GM10248 (cell line): ENCODE measurements at places on chromosomes 5 and 9.

GRCh38 chr9:37575921-37576721, at the start of gene FBXO10:
Gene FBXO10 (minus strand): TSS chr9:37576380. CDS start chr9:37541768, 34,612 bp downstream.
- peak; percentile 84 for DNase-seq

GRCh38 chr5:96703384-96703920, 41.3 kb downstream of the CAST start:
- peak; percentile 60 for DNase-seq

GRCh38 chr5:15606197-15606596, 106.2 kb downstream of the FBXL7 start:
- DNase-seq: no peak

DNA sequence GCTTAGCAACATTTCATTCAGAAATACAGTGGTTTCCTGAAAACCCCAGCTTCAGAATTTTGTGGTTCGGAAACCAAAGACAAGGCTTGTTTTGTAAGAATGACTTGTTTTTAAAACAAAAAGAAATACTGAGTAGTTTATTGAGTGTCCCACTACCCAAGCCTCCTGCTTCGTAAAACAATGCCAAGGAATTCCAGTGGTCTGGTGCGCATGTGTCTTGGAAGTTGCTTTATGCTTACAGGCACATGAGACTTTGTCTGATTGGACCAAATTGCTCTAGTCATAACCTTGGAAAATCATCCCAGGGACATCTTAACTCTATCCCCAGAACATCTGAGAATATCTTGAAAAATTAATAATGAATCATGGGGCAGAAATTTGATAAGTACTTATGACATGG, 77.1 kb upstream of the FST start:
- no peak for DNase-seq

GRCh38 chr5:151005950-151006576, 14.3 kb upstream of the GPX3 start:
- DNase-seq: no peak

DNA sequence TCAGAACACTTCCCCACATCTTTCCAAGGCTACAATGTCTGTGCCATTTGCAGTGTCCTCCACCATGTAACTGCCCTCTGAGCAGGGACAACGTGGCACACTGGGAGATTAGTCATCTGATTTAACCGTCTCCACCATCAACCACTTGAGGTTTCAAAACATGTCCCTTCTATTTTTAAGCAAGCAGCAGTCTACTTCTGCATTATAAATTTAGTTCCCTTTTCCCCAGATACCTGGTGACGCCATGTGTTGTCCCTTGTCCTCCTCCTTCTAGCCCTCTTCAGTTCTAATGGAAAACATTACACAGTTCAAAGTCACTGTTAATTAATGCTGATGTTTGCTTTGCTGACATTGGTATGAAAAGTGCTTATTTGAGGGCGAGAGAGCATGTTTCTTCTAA, 52.8 kb downstream of the ATP10B start:
- DNase-seq: peak; percentile 18

DNA sequence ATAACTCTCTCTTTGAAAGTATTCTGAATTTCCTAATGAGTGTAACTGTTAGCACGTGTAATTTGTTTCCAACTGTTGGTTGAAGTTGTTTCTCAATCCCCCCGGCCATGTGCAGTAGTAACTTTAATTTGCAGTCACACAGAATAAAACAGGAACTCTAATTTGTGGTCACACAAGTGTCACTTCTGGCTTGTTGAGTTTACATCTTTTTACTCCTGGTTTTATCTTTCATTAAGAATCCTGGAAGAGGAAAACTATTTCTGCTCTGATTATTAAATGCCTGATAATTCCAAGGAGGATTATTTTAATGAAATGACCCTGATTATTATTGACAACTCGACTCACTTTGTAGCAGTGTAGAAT, 1.2 kb downstream of the SCAMP1 start:
- no peak for DNase-seq

GRCh38 chr9:7443541-7443940, 356.0 kb downstream of the DMAC1 start:
- no peak for DNase-seq

DNA sequence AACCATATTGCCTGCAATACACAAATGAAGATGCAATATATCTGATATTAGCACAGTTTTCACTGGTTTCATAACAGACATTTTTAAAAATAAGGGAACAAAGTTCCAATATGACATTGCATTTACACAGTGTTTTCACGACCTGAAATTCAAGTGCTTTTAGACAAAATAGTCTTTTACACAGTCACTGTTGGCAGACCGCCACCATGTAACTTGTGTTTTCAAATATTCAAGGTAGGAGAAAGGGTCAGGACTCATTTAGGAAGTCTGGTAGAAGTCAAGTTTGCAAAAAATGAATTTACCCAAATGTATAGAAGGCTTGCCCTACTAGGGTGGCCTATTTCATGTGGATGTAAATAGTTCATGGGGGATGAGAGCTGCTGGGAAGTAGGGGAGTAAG, 98.1 kb upstream of the TAS2R1 start:
- no peak for DNase-seq

GRCh38 chr5:174624733-174625522, 99.5 kb upstream of the MSX2 start:
- DNase-seq: no peak

- no peak for DNase-seq
Measured at GRCh38 chr9:134784577-134785305, 95.9 kb upstream of the FCN2 start.

DNA sequence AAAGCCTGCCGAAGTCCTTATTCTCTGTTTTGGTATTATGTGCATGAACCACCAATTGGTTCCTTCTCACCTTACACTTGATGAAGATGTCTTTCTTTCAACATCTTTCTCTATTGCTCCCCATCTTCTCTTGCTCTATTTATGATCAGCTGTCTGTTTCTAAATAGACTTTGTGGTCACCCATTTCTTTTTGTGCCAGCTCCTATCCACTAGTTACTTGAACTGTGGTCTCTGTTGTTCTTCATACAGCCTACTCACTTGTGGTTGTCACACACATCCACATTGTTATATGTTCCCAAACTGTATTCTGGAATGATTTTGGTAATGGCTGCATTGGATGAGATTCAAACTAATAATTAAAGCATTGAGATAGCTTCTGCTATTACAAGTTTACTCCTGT, 11.4 kb downstream of the VCAN start:
- DNase-seq: no peak
